Thoracic aorta (tissue), 2 donors: ENCODE measurements at places on chromosomes 4 and X. TPM values are rescaled to one million over a fixed set of nuclear protein-coding genes. Genes with fewer than 3 reads are reported as not detected.

GRCh38 chr4:11098461-11098860 is 330.2 kb downstream of the HS3ST1 start:
- no peak overlapping the region for H3K27ac ChIP-seq
- no peaks in the 10 kb centered on the region for H3K36me3 ChIP-seq

DNA sequence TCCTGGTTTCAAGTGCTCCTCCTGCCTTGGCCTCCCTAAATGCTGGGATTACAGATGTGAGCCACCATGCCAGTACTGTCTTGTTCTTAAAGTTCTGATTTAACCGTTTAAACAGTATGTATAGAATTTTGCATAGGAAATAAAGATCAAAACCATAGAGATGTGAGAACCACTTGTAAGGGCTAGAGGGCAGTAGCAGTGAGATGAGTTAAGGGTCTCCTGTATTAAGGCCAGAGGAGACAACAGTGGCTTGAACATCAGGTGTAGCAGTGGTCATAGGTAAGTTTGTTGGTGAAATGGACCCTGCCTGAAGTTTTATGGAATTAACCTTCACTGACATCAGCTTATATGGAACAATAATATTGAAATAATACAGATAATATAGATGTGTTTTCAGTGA is 155.7 kb downstream of the SLC4A4 start:
- no peaks in the 10 kb centered on the region for H3K27me3 ChIP-seq
- no peaks in the 10 kb centered on the region for H3K36me3 ChIP-seq
- no peak overlapping the region for H3K4me3 ChIP-seq
- no peaks in the 10 kb centered on the region for H3K4me1 ChIP-seq
- no peak for DNase-seq
- no peak overlapping the region for H3K27ac ChIP-seq

DNA sequence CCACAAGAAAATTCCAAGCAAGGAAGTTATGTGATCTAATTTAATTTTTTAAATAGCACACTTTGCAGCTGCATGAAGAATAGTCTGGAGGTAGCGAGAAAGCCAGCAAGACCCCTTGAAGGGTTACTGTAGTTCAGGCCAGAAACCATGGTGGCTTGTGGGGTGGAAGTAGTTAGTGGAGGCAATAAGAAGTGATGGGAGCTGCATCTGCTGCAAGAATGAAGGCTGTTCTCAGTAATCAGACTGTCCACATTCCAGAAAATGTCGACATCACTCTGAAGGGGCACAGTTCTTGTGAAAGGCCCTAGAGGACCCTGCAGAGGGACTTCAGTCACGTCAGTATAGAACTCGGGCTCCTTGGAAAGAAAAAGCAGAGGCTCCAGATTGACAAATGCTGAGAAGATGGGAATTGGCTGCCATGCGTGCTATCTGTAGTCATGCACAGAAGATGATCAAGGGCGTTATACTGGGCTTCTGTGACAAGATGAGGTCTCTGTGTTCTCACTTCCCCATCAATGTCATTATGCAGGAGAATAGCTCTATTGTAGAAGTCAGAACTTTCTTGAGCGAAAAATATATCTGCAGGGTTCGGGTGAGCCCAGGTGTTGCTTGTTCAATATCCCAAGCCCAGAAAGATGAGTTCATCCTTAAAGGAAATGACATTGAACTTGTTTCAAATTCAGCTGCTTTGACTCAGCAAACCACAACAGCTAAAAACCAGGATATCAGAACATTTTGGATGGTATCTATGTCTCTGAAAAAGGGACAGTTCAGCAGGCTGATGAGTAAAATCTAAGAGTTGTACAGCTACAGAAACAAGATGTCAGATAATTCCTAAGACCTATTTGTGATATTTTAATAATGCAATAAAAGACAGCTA is 254.2 kb downstream of the CBR4 start:
- DNase-seq = no peak
- no peak overlapping the region for H3K27ac ChIP-seq
- no peaks in the 10 kb centered on the region for H3K27me3 ChIP-seq
- H3K4me3 ChIP-seq = no peak overlapping the region
- H3K4me1 ChIP-seq = peaks cover 21% of the 10 kb centered on the region

- H3K4me1 ChIP-seq = no peaks in the 10 kb centered on the region
- no peaks in the 10 kb centered on the region for H3K36me3 ChIP-seq
- no peak overlapping the region for H3K4me3 ChIP-seq
Observed at GRCh38 chr4:80387390-80388283, 52.1 kb downstream of the CFAP299 start.

NLGN4X gene
- total RNA-seq = 0.95 TPM

COL4A6 gene
- total RNA-seq = 2.2 TPM
